Smooth muscle cell of trachea (primary cell): ENCODE measurements at places on chromosomes 13 and 19. TPM values are rescaled to one million over a fixed set of nuclear protein-coding genes. Genes with fewer than 3 reads are reported as not detected.

Gene FLT1
- 1.3 and 1.7 TPM in 2 replicates for total RNA-seq

Gene CIC
- total RNA-seq: 43.5 and 44.0 TPM in 2 replicates

Gene LIM2
- not detected in 2 replicates for total RNA-seq

Gene KCTD4
- total RNA-seq: 0.15 TPM in 1 of 2 replicates, not detected in the other

Gene ZNF132
- 12.7 and 14.4 TPM in 2 replicates for total RNA-seq

Gene KCTD15
- total RNA-seq: 8.6 and 13.6 TPM in 2 replicates

Gene SULT2A1
- total RNA-seq: not detected in 2 replicates

Gene NLRP13
- not detected in 2 replicates for total RNA-seq

Gene MCF2L
- 0.15 and 0.33 TPM in 2 replicates for total RNA-seq

Gene PALM3
- total RNA-seq: 0.87 and 0.99 TPM in 2 replicates
